Activated CD4-positive, alpha-beta memory T cell treated with anti-CD3 and anti-CD28 coated beads for 36 hours (primary cell): ENCODE measurements at places on chromosomes 4 and X.
A peak's percentile ranks its signal among the peaks of the same experiment; 100 is the strongest.

- DNase-seq: peak; percentile 57
These were observed at the start of gene FSTL5 for GRCh38 chr4:162163892-162164759. Gene FSTL5 (minus strand): TSS chr4:162164000. CDS start chr4:162111396, 52,604 bp downstream.

GRCh38 chr4:95023110-95023509, 265.4 kb downstream of the BMPR1B start:
- DNase-seq: no peak

DNA sequence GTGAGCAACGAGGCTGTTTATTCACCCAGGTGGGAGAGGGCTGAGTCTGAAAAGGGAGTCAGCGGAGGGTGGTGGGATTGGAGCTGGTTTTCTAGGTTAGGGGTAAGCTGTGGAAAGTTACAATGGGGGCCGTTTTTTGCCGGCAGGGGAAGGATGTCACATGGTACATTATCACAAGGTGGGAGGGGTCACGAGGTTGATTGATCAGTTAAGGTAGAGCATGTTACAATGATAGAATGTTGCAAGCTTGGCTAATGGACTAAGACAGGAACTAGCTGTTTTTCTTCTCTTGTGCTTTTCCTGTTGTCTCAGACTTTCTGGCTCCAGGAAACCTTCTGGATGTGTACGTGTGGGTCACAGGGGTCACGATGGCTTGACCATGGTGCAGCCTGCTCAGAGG, 536.3 kb upstream of the HTR2C start:
- DNase-seq: no peak

DNA sequence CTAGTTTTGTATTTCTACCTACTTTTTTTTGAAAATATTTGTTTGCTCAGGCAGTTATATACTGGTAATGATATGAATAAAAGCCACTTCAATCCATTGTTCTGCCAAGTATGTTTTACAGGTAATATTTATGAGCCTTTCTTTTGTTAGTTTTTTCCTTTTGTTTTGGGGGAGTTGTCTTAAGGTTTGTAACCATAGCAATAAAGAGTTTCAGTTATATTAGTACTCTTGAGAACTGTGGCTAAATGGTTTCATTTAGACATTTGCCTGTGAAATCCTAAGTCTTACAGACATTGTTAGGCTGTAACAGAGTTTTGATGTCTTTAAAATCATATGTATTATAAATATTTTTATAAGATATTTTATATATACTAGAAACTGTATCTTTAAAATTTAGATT, 150.1 kb downstream of the DIPK2B start:
- DNase-seq: no peak

DNA sequence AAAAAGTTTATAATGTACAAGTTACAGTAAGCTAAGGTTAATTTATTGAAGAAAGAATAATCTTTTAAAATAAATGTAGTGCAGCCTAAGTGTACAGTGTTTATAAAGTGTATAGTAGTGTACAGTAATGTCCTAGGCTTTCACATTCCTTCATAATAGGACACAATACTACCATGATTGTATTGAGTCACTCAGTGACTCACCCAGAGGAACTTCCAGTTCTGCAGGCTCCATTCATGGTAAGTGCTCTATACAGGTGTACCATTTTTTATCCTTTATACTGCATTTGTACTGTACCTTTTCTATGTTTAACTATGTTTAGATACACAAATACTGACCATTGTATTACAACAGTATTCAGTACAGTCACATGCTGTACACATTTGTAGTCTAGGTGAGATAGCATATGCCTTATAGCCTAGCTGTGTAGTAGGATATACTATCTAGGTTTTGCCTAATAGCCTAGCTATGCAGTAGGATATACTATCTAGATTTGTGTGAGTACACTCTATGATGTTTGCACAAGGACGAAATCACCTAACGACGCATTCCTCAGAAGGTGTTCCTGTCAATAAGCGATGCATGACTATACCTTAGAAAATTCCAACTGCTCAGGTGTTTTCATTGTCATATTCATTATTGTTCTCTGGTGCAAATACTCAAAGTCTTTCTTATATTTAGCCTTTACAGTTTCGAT, 5.5 kb upstream of the TMEM255A start:
- no peak for DNase-seq

- DNase-seq: no peak
These were observed 124.7 kb downstream of the HNRNPD start for GRCh38 chr4:82248903-82249632.

- no peak for DNase-seq
These were observed 92.6 kb upstream of the PPP3CA start for GRCh38 chr4:101439926-101440325.

DNA sequence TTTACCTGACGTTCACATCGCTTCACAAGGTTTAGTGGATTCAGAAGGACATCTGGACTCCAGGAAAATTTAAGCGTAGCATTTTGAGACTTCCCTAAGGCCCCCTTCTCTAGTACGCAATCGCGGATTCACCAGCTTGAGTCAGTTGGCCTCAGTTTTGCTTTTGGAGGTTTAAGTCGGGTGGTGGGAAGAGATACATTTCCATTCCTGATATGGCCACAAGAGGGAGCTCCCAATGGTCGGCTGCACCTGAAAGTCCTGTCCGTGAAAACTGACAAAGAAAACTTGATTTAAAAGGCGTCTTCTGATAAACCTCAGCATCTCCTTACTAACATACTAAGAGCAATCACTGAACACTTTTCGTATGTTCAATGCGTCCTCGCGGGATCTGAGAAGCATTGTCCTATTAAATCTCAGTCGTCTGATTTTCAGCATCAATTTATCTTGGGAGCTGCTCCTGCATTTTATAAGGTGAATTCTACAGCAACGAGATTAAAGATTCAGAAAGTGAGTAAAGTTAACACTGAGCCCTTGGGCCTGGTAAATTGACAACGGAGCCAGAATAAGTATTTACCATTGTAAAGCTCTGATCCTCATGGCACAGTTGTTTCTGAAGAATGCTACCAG, 50.6 kb downstream of the LGI2 start:
- peak; percentile 61 for DNase-seq

- DNase-seq: no peak
These were observed 15.6 kb upstream of the CWH43 start for GRCh38 chr4:48970471-48970921.

DNA sequence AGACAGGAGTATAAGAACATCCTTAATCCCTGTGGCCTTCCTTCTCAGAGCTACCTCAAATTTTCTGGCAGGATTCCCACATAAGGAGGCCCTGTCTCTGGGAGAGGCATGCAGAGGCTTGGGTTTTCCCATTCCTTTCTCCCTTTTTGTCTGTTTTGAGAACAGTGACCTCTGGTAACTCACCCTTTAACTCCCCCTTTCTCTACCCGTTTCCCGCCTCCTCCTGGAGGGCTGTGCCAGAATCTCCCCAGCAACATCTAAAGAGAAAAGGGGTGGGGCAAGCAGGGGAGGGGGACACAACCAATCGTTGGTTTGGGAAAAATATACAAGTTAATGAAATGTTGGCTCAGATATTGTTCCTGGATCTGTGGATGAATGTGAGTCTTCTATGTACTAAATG, 303.7 kb upstream of the IRS4 start:
- DNase-seq: no peak

DNA sequence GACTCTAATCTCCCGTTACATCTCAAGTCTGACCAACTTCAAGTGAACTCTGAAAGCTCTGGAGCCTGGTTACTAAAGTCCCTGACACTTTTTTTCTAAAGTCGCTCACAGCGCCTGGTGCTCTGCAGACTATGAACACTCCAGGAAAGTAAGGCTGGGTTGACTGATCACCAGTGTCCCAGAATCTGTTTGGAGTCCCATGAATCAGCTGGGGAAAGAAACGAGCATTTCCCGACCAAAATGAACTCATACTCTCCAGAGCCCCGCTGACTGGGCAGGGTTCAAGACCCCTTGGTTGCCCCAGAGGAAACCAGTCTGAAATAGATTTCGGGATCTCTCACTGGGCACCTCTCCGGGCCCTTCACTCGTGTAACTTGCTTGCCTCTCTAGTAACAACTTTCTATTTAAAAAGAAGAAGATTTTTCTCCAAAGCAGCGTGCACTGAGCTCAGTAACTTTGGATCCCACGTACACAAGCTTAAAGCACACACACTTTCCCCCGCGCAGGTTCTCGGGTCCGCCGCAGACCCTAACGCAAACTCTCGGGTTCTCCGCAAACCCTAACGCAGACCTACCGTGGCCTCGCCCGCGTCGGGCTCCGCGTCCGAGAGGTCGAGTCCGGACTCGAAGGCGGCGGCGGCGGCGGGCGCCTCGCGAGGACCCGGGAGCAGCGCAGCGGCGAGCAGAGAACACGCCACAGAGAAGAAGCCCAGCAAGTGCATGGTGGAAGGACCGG, 964 bp downstream of the VEGFC start:
- no peak for DNase-seq

DNA sequence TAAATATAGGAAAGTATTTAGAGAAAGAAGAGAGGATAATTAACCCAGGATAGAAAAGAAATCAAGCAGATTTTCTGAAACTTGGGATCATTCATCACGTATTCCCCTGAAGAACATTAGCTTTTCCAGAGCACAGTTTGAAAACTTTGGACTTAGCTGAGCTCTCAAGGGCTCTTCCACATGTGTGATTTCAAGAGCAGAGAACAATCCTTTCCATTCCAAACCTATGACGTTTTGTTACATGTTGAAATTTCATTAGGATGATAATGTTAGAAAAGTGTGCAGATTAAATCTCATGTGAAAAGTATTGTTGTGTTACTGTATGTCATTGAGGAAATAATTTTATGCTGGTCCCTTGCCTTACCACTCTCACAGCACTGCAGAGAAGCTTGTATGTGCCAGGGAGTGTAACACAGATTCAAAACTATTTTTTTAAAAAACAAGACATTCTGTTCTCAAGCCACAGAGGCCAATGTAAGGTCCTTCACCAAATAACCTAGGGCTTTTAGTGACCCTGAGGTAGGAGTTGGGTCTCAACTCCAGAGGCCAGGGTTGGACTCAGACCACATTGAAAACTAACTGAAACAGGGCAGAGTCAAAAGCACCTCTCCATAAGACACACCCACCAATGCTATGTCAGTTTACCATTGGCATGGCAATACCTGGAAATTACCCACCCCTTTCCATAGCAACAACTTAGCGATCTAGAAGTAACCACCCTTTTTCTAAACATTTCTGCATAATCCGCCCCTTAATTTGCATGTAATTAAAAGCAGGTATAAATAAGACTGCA, 141.3 kb downstream of the ANXA5 start:
- no peak for DNase-seq

GRCh38 chr4:158170691-158171561, 1.9 kb downstream of the GASK1B start:
- DNase-seq: peak; percentile 39

DNA sequence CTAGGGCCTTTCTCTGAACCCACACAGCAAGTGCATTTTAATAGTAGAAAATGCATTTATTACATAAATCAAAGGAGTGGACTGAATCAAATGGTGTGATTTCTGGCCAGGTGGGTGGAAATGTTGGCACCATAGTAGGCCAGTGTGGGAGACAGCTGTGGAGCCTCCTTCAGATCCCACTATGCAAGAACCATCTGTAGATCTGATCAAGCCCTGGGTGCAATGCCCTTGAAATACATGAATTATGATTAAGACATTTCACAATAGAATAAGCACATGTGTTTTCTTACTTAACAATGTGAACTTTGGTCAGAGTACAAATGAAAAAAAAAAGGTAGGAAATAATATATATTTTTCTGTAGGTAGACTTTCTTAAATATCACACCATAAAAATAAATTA, 204.3 kb downstream of the PCDH7 start:
- DNase-seq: no peak

GRCh38 chr4:66475596-66475995, 805.3 kb upstream of the EPHA5 start:
- no peak for DNase-seq

- DNase-seq: no peak
These were observed 364.0 kb upstream of the EPHA5 start for GRCh38 chr4:66034262-66034661.

DNA sequence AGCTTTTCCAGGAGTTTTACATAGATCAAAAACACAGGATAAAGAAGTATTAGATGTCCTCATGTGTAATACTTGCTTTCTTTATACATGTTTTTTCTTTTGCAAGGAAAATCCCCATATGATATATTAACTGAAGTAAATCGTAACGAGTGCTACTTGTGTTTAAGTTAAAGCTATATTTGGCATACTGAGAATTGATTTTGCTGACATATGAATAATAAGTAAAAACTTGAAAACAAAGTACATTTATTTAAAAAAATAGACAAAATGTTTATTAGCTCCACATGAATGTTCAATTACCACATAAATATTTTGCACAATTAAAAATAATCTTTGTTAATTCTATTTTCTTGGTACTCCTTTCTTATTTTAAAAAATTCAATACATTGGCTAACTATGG, 884.7 kb downstream of the FSTL5 start:
- DNase-seq: no peak

- DNase-seq: no peak
These were observed 80.7 kb downstream of the SYNPO2 start for GRCh38 chr4:118969359-118969758.

DNA sequence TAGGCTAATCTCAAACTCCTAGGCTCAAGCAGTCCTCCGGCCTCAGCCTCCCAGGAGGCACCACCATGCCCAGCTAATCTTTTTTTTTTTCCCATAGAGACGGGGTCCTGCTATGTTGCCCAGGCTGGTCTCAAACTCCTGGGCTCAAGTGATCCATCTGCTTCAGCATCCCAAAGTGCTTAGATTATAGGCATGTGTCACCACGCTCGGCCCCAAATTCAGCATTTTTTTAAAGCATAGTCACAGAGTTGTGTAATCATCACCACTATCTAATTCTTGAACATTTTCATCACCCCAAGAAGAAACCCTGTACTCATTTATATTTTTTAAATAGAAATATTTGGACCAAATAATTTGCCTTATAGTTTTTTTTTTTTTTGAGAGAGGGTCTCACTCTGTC, 10.3 kb downstream of the CENPI start:
- DNase-seq: no peak

DNA sequence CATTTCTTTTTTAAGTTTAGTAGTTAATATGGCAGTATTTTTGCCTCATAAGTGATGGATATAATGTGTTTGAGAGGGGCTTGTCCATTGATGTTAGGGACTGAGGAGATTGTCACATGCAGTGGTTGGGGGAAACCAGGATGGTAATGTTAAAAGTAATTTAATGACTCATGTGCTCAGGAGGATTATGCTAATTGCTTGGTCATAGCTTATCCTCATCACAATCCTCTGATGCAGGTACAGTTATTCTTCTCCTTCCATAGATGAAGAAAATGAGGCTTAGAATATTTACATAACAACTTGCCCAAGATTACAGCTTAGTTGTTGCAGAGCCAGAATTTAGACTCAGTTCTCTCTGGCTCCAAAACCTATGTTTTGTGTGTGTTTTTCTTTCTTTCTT, 94.4 kb upstream of the SCML1 start:
- no peak for DNase-seq

- DNase-seq: no peak
These were observed 29.0 kb downstream of the SGMS2 start for GRCh38 chr4:107853444-107854355.

GRCh38 chr4:73499996-73500765, 18.6 kb downstream of the AFM start:
- no peak for DNase-seq

- no peak for DNase-seq
These were observed 659.7 kb downstream of the CENPC start for GRCh38 chr4:66885501-66886165.

- no peak for DNase-seq
These were observed 51.1 kb downstream of the DMD start for GRCh38 chrX:33160273-33160672.

GRCh38 chr4:71524756-71525155, 185.9 kb downstream of the SLC4A4 start:
- no peak for DNase-seq

- DNase-seq: no peak
These were observed 42.5 kb downstream of the LAMP2 start for GRCh38 chrX:120426599-120426998.
